ENCODE measurements at places on chromosomes 1 and 21. TPM values are rescaled to one million over a fixed set of nuclear protein-coding genes. Genes with fewer than 3 reads are reported as not detected.
A peak's percentile ranks its signal among the peaks of the same experiment; 100 is the strongest.

Gene CRNN
- total RNA-seq = not detected

Gene ADAMTS5
- not detected for total RNA-seq

Gene NUP210L
- 0.05 TPM for total RNA-seq

Gene CNIH3
- total RNA-seq = 0.59 TPM

- DNase-seq = peak; percentile 16
Measured at GRCh38 chr1:46302641-46303037, 777 bp downstream of the LRRC41 start.

GRCh38 chr1:206445116-206445515, 25.2 kb upstream of the IKBKE start:
- no peak for DNase-seq
